Left colon (tissue), 2 donors: ENCODE measurements at places on chromosomes 7 and 10.

DNA sequence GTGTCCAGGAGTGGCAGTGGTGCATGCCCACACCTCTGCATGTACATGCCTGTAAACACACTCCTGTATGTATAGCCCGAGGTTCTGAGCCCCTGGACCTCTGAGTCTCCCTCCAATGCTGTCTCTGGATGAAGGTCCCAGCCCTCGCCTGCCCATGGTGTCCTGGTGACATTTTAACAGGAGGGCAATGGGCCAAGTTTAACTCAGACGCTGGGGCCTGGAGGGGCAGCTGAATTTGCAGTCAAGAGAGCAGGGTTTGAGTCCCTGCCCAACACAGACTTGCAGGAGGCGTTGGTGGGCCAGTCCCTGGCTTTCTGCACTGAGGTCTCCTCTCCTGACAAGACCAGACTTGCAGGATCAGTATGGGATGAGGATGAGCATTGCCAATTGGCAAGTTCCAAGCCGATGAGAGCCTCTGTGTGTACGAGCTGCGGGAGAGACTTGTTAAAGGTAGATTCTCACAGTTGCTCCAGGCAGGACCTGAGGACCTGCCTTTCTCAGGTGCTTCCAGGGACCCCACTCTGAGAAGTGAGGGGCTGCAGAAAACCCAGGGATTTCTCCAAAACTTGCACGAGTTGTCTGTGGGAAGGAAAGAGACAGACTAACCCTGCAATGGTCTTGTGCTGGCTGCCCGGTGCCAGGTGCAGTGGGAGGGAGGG is 141.9 kb downstream of the ELFN1 start:
- no peak for DNase-seq

GRCh38 chr7:10662982-10663884 is 310.4 kb upstream of the PHF14 start:
- DNase-seq: no peak

GRCh38 chr10:103127241-103127640 is 65.8 kb downstream of the NT5C2 start:
- DNase-seq: no peak

- peak; percentile 33 for DNase-seq
Observed at GRCh38 chr10:44386546-44387052, 1.7 kb upstream of the CXCL12 start.

DNA sequence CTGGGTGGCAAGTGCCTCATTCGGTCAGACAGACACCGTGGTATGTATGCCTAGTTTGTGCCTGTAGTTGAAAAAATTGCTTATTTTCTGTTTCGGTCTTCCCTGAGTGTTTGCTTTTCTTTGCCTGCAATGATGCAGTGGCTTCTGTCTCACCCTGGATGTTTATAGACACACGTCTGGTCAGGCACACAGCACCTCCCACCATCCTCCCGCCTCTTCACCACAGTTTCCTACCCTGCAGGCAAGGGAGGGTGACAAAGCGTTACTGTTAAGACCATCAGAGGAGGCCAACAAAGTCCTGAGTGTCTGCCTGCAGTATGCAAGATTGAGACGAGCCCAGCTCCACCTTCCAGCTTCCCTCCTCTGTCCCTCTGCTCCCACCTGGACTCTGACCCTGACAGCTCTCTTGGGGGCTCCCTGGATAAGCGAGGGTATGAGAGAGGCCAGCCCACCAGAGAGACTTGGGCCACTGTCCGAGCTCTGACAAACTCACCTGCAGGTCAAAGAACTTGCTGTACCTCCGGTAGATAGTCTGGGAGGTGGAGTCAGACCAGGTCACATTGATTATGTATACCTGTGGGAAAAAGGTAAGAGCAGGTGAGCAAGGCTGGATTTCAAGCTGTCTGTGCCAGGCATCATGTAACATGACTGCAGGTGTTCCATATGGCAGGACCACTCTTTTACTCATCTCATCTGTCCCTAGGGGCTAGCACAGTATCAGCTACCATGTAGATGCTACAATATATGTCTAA is 54.4 kb downstream of the SH3PXD2A start:
- DNase-seq: no peak

- no peak for DNase-seq
Observed at GRCh38 chr7:99325001-99325493, 651 bp upstream of the ARPC1A start.

DNA sequence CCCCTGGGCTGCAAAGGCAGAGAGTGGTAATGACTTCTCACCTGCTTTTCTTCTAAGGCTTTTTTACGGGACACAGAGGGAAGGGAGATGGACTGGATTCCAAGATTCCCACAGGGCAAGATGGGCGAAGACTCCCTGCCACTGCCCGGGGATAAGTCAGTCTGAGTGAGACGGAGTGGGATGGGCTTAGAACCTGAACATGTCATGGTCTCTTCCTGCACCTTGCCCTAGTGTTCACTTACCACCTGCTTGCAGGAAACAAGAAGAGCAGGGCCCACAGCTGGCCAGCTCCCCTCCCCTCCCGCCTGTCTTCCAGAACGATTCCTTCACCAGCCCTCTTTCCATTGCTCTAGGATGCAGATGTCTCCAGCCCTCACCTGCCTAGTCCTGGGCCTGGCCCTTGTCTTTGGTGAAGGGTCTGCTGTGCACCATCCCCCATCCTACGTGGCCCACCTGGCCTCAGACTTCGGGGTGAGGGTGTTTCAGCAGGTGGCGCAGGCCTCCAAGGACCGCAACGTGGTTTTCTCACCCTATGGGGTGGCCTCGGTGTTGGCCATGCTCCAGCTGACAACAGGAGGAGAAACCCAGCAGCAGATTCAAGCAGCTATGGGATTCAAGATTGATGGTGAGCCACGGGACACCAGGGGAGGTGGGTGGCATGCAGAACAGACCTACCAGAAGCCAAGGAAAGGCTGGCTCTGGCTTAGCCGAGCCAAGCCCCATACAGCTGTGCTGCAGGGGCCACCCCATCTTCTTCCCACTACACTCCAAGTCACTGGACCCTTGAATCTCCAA is 1.3 kb downstream of the SERPINE1 start:
- DNase-seq: no peak

DNA sequence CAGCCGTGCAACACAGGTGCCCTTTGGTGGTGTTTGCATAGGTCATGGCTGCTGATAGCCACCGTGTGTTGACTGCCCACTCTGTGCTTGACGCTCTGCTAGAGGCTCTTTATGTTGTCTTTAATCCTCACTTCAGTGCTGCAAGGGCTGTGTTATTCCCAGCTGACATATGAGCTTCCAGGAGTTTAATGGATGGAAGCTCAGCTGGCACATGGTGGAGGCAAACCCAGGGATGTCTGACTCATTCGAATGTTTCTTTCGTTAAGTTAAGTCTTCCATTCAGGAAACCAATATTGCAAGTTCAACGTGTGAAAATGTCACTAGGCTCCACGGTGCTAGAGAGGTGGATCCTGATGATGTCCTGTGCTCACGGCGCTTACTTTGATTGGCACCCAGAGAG is 378.4 kb downstream of the DPP6 start:
- DNase-seq: no peak

GRCh38 chr7:28065308-28065707 is 115.3 kb downstream of the JAZF1 start:
- no peak for DNase-seq
